ENCODE measurements at places on chromosomes 16 and 17.

DNA sequence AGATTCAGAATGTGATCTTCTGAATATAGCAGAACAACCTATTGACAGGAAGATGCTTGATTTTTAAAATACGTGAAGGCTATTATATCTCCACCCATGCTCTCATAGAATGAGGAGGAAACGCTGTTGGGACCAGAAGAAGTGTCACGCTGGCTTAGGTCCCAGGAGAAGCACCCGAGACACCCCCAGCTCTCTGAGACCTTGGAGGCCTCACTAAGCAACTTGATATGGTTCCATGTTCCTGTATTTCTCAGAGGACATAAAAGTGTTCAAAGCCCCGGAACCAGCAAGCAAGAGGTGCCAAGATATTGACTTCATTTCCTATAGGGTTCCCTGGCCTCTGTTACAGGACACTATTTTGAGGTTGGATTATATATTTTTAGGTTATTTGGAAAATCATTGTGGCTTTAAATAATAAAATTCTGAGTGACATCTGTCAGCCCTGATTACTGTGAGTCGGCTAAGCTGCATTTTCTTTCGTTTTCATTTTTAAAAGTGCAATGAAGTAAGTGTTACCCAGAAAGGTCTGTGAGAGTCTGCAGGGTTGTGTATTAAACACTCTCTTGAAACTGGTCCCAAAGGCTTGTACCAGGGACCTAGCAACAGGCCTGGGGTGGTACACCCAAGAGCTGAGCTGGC, 400.0 kb downstream of the SOX9 start:
- DNase-seq = no peak

DNA sequence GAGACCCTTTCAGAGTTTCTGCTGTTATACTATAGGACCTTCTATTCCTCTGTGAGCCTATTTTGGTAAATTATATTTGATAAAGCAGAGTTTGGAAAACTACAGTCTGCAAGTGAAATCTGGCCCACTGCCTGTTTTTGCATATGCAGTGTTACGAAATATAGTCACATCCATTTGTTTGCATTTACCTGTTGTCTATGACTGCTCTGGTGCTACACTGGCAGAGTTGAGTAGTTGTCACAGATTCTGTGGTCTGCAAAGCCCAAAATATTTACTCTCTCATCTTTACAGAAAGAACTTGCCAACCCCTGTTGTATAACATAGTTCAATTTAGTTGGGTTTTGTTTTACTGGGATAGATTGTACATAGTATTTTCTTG, 42.3 kb downstream of the TNRC6A start:
- no peak for DNase-seq

DNA sequence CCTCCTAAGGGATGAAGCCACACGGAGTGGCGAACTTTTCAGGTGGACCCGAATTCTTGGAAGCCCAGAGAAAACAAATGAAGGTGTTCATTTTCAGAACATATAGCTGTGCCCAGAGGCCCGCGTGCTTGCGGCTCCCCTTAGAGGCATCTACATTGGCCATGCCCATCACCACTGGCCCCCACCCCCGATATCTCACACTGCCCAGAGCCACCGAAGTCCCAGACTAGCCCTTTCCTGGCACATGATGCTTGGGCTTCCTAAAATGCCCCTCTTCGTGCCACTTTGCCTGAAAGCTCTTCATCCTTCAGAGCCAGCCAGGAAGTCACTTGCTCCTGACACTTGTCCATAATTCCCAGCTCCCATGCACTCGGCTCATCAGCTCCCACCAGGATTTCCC, 2.1 kb upstream of the HEXIM1 start:
- DNase-seq = no peak

DNA sequence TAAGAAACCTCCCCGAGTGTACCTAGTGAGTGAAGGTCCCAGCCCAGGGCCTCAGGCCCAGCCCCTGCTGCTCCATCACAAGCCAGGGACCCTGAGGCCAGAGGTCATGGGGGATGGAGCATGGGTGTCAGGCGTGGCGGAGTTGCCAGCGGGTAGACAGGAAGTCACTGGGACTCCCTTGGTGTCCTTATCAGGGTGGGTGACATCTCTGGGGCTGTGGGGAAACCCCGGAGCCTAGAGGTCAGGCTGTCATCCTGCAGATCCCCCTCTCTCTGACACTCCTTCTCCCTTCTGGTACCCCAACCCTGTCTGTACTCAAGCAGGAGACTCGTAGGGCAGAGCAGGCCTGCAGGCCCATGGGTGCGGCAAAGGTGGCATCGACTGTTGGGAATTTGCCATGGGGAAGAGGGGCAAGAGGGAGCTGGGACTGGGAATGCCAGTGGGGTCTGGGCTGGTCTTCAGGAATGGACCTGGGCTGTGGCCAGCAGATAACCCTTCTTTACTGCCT, 10.8 kb upstream of the ADGRG1 start:
- DNase-seq = no peak

- no peak for DNase-seq
Observed at GRCh38 chr16:61818850-61819249, 217.4 kb downstream of the CDH8 start.

GRCh38 chr16:80027007-80027965, 426.7 kb upstream of the MAF start:
- peak; percentile 30 for DNase-seq

All from nucleus accumbens (tissue), 56 donors.